Astrocyte (in vitro differentiated cells and primary cell): ENCODE measurements at places on chromosomes 7 and 10. TPM values are rescaled to one million over a fixed set of nuclear protein-coding genes. Genes with fewer than 3 reads are reported as not detected.

DNA sequence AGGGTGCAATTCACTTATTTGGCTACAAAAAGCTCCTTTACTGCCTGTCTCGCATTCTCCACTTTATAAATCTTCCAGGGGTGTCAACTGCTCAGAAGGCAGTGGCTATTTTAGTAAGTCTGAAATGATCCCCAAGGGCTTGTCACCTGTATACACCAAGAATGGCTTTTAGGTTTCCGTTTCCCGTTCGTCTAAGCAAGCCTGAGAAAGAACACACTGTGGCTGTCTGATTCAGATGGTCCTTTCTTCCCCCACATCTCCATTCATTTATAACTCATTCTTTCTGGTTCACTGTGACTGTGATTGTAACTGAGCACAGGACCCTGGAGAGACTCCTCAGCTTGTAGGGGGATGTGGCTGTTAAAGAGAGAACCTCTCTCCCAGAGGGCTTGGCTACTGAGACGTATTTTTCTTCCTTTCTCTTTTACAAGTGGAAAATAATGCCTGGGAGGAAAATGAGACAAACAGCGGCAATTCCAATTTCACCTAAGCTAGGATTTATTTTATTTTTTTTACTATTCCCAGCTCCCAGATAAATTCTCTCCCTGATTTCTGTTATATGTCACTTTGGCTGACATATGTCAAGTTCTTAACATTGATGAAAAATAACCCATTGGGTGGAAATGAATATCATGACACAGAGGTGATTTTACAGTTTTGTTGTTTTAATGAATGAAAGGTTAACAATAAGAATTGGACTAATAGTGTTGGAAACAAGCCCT, 129.3 kb downstream of the FAM107B start:
- no peaks in the 10 kb centered on the region for H3K36me3 ChIP-seq
- H3K4me3 ChIP-seq = no peak overlapping the region
- no peaks in the 10 kb centered on the region for H3K4me1 ChIP-seq
- DNase-seq = no peak
- H3K27ac ChIP-seq = no peak overlapping the region
- peaks cover 15% of the 10 kb centered on the region for H3K27me3 ChIP-seq

DNA sequence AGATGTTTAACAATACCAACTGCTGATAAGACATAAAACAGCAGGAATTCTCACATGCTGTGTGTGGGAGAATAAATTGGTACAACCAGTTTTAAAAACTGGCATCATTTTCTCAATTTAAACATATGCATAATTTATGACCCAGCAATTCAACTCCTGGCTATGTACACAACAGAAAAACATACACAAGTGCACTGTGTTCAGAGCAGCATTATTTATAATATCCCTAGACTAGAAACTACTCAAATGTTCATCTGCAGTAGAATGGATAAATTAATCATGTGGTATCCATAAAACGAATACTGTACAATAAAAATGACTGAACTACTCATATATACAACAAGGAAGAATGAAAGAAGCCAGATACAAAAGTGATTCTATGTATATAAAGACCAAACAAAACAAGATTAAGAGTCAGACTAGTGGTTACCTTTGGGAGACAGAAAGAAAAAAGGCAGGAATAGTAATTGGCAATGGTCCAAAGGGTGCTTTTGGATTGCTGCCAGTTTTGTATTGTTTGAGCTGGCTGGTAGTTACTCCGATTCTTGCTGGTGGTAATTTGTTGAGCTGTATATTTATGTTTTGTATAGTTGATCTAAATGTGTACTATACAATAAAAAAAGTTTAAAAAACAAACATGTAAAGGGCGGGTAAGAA, 306.0 kb downstream of the TFEC start:
- H3K27me3 ChIP-seq = no peaks in the 10 kb centered on the region
- no peak overlapping the region for H3K4me3 ChIP-seq
- H3K36me3 ChIP-seq = no peaks in the 10 kb centered on the region
- H3K4me1 ChIP-seq = no peaks in the 10 kb centered on the region

- H3K4me3 ChIP-seq = no peak within 1 kb of the TSS
- H3K27me3 ChIP-seq = no peaks in the 10 kb centered on the region
- no peak within 1 kb of the TSS for H3K27ac ChIP-seq
- peaks cover 8% of the 10 kb centered on the region for H3K4me1 ChIP-seq
- DNase-seq = no peak
- H3K36me3 ChIP-seq = no peaks in the 10 kb centered on the region
Measured at GRCh38 chr7:108130261-108130660, at the start of gene LAMB4. LAMB4 (minus strand) TSS chr7:108130361; CDS start chr7:108123164, 7,197 bp downstream.

GRCh38 chr10:70540789-70541360, 61.7 kb downstream of the PRF1 start:
- peaks cover 4% of the 10 kb centered on the region for H3K4me1 ChIP-seq
- H3K27ac ChIP-seq = no peak overlapping the region
- DNase-seq = no peak
- peaks cover 3% of the 10 kb centered on the region for H3K27me3 ChIP-seq
- H3K4me3 ChIP-seq = no peak overlapping the region

The SORCS1 gene
- 1.1 and 1.4 TPM in 2 replicates for total RNA-seq

DNA sequence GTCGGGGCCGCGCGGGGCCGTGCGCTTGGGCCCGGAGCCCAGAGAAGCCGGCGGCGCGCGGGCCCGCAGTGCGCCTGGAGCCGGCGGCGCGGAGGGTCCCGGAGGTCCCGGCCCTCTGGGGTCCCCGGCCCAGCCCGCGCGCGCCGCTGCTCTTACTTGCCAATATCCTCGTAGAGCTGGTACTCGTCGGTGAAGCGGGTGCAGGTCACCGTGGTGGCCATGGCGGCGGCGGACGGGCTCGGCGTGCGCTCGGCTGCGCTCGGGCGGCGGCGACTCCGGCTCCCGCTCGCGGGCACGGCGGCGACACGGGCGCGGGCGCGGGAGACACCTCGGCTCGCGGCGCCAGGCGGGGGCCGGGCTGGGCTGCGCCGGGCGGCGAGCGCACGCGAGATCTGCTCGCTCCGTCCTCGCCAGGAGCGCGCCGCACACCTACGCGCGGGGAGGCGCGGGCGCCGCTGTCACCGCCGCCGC, at the start of gene CAMK2B:
TSS of gene CAMK2B (minus strand) at position 394 of the 471 bp plus-strand sequence. CDS start at position 221, 173 bp downstream.
- H3K27me3 ChIP-seq = peaks cover 34% of the 10 kb centered on the region
- H3K4me1 ChIP-seq = no peaks in the 10 kb centered on the region
- H3K27ac ChIP-seq = no peak within 1 kb of the TSS
- DNase-seq = no peak
- H3K36me3 ChIP-seq = no peaks in the 10 kb centered on the region

GRCh38 chr7:10798044-10798443, 175.6 kb upstream of the PHF14 start:
- peaks cover 10% of the 10 kb centered on the region for H3K4me1 ChIP-seq
- peak; percentile 4 for DNase-seq
- no peak overlapping the region for H3K4me3 ChIP-seq

DNA sequence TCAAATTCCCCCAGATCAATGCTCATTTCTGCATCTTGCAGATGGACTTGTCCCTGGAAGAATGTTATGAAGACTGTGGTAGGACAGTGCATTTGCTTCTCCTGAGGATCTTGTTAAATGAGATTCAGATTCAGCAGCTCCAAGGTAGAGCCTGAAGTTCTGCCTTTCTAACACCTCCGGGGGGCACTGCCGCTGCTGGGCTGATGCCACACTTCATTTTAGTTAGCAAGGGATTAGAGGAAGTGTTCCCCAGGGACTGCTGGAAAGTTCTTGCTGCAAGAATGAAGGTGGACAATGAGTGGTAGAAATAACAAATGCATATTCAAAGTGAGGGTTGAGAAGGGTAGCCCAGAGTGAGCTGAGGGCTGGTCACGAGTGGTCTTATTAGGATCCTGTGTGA, 434.3 kb upstream of the AKR1E2 start:
- no peaks in the 10 kb centered on the region for H3K36me3 ChIP-seq
- no peaks in the 10 kb centered on the region for H3K27me3 ChIP-seq
- H3K4me1 ChIP-seq = no peaks in the 10 kb centered on the region
- H3K4me3 ChIP-seq = no peak overlapping the region
- H3K27ac ChIP-seq = no peak overlapping the region
- DNase-seq = no peak
